ENCODE measurements at places on chromosomes 12 and 14.
A peak's percentile ranks its signal among the peaks of the same experiment; 100 is the strongest.

DNA sequence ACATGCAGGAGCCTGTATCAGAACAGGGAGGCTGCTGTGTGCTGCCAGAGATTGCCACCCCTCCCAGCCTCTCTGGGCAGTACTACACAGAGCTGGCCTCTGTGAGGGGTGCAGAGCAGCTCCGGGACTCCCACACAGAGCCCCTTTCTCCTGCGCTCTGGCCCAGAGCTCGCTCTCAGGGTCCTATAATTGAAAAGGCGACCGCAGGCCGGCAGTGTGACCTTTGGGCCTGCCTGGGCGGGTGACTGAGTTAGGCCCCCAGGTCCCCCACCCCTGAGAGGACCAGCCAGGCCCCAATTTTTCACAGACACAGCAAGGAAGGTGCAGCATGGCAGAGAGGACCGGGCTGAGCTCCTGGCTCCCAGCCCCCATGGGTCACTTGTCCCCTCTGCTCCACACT, 136.4 kb downstream of the ZFP36L1 start:
- DNase-seq: no peak

- no peak for DNase-seq
Observed at GRCh38 chr12:104462931-104463339, 6.2 kb downstream of the CHST11 start.

- no peak for DNase-seq
Observed at GRCh38 chr12:5984873-5985272, 39.8 kb upstream of the ANO2 start.

DNA sequence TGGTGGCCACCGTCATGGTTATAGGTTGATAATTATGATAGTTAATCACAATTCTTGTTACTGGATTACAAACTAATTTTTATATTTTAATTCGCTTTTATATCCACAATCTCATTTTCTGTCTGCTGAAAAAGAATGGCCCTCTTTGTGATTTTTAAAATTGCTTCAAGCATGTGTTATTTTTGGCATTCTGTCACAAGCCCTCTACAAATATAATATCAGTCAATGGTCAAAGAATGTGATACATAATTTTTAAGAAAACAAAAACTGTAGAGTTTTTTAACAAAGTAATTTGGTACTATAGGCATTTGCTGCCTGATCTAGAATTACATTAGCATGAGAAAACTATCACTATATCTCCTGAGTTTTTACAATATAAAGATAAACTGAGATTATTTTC, 352.0 kb upstream of the TMTC1 start:
- no peak for DNase-seq

GRCh38 chr12:110253176-110253575, 27.9 kb upstream of the ATP2A2 start:
- DNase-seq: no peak

- DNase-seq: peak; percentile 85
Observed at GRCh38 chr14:67837011-67837624, 17.5 kb downstream of the RAD51B start.

- DNase-seq: no peak
Observed at GRCh38 chr14:97306760-97307246, 509.6 kb downstream of the VRK1 start.

- DNase-seq: no peak
Observed at GRCh38 chr12:123019841-123020138, 39.3 kb downstream of the ARL6IP4 start.

GRCh38 chr12:884746-885414, 64.6 kb downstream of the RAD52 start:
- DNase-seq: no peak

DNA sequence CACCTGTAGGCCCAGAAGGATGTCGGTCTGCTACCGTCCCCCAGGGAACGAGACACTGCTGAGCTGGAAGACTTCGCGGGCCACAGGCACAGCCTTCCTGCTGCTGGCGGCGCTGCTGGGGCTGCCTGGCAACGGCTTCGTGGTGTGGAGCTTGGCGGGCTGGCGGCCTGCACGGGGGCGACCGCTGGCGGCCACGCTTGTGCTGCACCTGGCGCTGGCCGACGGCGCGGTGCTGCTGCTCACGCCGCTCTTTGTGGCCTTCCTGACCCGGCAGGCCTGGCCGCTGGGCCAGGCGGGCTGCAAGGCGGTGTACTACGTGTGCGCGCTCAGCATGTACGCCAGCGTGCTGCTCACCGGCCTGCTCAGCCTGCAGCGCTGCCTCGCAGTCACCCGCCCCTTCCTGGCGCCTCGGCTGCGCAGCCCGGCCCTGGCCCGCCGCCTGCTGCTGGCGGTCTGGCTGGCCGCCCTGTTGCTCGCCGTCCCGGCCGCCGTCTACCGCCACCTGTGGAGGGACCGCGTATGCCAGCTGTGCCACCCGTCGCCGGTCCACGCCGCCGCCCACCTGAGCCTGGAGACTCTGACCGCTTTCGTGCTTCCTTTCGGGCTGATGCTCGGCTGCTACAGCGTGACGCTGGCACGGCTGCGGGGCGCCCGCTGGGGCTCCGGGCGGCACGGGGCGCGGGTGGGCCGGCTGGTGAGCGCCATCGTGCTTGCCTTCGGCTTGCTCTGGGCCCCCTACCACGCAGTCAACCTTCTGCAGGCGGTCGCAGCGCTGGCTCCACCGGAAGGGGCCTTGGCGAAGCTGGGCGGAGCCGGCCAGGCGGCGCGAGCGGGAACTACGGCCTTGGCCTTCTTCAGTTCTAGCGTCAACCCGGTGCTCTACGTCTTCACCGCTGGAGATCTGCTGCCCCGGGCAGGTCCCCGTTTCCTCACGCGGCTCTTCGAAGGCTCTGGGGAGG, at the start of gene LTB4R:
Gene LTB4R, plus strand, starts transcription at position 857 of the 959 bp plus-strand sequence. CDS start 4,150 bp downstream, outside the sequence.
- DNase-seq: no peak

GRCh38 chr12:58665375-58665774, 254.9 kb downstream of the LRIG3 start:
- DNase-seq: no peak

- DNase-seq: no peak
Observed at GRCh38 chr14:80637756-80638619, 303.6 kb downstream of the CEP128 start.

- DNase-seq: no peak
Observed at GRCh38 chr14:51822499-51822898, 37.9 kb upstream of the GNG2 start.

DNA sequence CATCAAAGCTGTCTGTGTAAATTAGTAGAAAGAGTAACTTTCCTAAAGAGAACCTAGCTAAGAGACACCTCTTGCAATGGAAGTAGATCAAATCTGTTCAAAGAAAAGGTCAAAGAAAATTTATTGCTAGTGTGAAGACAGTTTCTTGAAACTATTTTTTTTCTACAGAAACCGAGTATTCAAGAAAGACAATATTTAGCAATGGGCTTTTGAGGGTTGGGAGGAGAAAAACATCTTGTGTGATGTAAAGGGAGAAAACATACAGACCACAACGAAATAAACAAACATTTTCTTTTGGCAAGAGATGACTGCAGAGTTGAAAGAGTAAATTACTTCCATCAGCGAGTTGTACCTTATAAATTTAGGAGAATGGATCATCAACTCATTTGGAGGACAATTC, 24.4 kb downstream of the NKX2-1 start:
- DNase-seq: no peak

DNA sequence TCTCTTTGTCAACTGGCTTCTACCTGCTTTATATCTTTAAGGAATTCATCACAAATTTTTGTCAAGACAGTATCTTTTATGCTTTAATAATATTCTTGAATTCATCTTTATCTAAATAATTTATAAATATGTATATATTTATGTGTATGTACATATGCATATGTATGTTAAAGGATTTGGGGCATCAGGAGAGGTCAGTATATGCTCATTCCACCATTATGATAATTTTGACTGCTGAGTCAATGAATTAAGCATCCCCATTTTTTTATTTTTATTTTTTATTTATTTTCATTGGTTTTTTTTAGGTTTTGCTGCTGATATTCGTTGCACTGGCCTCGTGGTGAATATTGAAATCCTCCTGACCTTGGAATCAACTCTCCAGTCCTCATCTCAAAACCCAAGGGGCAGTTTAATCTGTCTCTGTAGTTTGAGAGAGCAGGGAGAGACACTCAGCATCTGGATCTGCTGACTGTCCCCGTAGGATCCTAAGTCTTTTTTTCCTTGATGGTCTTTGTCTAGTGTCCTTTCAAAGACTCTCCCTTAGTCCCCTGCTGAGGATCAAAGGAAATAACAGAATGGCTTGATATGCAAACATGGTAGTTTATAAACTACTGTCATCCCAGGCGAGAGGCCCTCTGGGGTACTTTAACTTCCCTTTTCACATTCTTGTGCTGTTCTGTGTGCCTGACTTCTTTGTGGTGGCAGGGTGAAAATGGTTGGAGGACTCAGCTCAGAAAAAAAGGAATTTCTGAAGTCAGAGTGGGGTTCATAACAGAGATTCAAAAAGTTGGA, 218.7 kb downstream of the DIO2 start:
- no peak for DNase-seq

DNA sequence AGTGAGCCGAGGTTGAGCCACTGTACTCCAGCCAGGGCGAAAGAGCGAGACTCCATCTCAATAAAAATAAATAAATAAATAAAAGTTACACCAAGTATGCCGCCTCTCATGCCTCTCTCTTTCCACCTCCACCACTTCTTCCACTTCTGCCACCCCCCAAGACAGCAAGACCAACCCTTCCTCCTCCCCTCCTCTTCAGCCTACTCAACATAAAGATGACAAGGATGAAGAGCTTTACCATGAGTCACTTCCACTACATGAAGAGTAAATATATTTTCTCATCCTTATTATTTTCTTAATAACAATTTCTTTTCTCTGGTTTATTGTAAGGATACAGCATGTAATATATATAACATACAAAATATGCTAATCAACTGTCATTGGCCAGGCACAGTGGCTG, 3.6 kb upstream of the TMED2 start:
- no peak for DNase-seq

DNA sequence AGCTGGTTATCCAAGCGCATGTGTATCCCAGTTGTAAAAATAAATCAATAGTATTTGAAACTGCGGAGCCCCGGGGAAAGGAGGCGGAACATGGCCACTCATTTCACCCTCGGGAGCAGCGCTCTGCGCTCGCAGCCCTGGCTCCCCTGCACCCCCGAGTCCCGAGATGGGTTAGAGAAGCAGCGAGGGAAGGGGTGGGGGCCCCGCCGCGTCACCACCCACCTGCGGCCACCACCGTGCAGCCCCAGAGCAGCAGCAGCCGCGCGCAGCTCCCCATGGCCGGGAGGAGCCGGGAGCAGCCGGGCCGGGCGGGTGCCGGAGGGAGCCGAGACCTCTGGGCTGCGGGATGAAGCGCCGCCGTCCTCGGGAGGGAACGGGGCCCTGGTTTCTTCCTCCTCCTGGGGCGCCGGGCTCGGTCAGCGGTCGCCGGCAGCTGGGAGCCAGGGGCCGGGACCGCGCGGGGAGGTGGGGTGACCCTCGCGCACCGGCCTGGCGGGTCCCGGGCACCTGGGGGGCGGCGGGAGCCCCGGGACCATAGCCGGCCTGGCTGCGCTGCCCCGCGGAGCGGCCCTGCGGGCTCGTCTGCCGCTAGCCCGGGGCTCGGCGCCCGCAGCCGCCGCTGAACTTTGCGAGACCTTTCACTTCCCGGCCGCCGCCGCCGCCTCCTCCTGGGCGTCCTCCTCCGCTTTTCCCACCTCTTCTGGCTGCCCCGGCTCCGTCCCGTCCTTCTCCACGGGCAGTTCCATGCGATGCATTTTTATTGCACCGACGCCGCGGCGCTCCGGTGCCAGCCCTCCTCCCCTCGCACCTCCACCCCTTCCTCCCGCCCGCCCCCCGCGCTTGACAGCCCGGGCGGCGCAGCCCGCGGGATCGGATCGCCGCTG, at the start of gene NTN4:
Gene NTN4, minus strand, starts transcription at position 732 of the 884 bp plus-strand sequence. Its CDS starts 455 bp downstream, at position 277.
- peak; percentile 65 for DNase-seq

- no peak for DNase-seq
Observed at GRCh38 chr12:93573552-93574223, 1.2 kb downstream of the SOCS2 start.

GRCh38 chr12:11718768-11719253, 69.3 kb downstream of the ETV6 start:
- no peak for DNase-seq

GRCh38 chr12:12845794-12846243, 32.7 kb downstream of the DDX47 start:
- no peak for DNase-seq

DNA sequence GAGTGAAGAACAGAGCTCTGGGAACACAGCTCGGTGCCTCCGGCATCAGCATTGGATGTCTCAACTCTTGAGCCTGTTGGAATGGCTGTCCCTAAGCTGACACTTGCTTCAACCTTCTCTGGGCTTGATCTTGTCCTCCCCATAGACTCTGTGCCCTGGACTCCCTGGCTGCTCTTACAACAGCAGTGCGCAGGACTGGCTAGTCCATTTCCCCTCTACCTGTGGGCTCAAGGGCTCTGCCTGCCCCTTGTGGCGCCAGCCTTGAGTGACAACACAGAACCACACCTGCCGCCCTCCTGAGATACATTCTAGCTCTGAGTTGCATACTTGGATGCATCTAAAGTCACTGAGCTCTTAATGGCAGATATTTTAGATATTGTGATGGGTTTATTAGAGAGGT, 6.2 kb downstream of the CRADD start:
- DNase-seq: no peak

- no peak for DNase-seq
Observed at GRCh38 chr12:111219440-111219839, 149.5 kb downstream of the PHETA1 start.

- DNase-seq: peak; percentile 3
Observed at GRCh38 chr14:93648440-93649168, 139.7 kb downstream of the PRIMA1 start.

- DNase-seq: no peak
Observed at GRCh38 chr14:105015905-105016304, 5.0 kb downstream of the CDCA4 start.

DNA sequence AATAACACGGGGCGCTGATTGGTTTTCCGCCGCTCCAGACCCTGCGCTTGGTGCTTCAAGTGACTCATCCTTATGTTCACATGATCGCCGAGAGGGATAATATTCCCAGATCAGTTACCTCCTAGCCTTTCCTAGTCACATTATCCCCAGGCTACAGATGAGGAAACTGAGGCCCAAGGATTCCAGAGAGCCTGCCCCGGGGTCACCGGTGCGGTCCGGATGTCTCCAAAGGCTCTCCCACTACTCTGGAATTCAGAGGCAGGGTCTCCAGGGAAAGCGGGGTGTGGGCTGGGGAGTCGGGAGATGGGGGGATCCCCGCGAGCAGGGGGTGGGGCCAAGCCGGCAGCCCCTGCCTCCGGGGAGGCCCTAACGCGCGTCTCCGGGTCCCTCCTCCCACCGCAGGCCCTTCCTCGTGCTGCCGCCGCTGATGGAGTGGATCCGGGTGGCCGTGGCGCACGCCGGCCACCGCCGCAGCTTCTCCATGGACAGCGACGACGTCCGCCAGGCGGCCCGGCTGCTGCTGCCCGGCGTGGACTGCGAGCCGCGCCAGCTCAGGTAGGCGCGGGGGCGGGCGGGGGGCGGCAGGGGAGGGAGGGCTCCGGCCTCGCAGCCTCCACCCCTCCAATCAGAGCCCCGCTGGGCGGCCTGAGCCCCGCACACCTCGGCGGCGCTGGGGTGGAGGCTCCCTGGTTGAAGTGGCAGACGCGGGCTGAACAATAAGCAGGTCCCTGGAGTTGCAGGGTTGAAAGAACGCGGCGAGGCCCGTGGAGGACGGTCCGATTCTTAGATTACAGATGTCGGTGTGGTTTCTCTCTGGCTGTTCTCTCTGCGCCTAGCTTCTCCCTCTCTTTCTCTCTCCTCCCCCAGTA, 104.6 kb upstream of the PWP1 start:
- no peak for DNase-seq
